Epithelial cell of esophagus (primary cell): ENCODE measurements at places on chromosomes 3 and 15.

GRCh38 chr15:57312318-57313133, 63.8 kb upstream of the CGNL1 start:
- DNase-seq = no peak

DNA sequence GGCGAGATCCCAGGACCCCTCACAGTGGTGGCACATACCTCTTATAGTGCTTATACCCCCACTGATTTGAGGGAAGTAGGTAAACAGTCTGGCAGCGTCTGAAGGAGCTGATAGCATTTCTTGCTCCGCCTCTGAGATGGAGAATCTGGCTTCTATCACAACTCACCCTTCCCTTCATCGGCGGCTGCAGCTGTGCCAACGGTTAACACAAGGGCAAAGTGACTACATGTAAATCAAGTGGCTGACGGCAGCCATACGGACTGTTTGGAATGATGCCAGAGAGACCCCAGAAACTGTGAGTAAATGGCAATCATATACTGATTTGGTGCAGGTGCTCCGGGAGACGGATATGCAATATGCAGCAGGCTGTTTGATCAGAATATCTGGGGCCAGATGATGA, 66.8 kb upstream of the UNC13C start:
- no peak for DNase-seq

DNA sequence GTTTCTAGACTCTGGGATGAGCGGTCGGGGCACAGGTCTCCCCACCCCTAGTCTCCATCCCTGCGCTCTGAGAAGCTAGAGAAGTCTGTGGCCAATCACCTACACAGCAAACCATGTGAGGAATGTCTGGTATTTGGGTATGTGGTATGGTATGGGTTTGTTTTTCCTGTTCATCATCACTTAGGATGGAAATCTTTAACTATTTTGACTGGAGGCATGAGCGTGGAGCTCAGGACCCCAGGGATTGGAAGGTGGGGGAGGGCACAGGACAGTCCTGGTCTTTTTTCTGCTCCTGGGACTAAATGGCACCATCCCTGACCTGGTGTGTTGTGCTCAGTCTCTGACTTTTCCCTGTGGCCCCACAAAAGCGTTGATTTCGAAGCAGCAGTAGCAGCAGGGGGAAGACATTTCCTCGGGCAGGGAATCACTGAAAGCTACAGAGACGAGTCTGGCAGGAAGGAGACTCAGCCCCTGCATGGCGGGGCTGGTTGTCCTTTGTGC, 191.7 kb upstream of the TPM1 start:
- peak; percentile 57 for DNase-seq

DNA sequence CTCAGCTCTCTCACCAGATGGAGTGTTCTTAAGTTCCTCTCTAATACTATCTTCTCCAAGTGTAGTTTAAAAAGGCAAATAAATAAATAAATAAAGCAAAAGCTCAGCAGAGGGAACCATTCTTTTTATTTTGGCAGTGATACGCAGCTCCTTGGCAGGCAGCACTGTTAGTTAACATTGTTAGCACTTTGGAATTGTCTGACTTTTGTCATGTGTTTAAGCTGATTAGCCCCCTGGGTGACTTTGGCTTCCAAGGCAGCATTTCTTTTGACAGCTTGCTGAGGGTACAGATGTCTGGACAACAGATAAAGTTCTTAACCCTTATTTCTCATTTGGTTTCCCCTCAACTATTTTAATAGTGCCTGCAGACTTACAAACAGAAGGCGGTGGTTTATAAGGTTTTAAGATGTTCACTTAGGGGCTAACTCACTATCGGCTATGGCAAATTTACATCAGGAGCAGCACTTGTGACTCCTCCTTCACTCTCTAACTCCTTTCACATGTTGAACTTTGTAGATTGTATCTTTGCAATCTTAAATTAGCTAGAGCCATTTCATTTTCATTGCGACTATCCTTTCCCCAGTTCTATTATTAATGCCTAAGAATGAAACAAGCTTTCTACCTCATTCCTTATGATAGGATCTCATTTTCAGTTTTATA, 213.4 kb downstream of the ZBBX start:
- no peak for DNase-seq

DNA sequence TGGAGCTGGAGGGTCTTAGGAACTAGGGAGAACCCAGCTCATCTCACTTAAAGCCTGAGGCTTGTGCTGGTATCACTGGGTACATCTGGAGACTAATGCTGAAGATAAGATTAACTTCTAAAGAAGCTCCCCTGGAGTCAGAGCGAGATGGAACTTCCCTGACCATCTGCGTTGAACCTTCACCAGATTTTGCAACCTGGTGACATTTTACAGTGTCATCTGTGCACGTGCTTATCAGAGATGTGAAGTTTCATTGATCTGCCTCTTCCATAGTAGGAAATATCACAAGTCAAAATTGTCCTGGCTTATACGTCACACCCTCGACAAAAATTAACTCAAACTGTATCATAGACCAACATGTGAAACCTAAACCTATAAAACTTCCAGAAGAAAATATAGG, 395.5 kb downstream of the SHQ1 start:
- DNase-seq = no peak
